NCI-H187 (cell line): ENCODE measurements at places on chromosomes 7 and 10.

GRCh38 chr10:11796474-11796873 is 26.7 kb upstream of the PROSER2 start:
- no peak for DNase-seq

DNA sequence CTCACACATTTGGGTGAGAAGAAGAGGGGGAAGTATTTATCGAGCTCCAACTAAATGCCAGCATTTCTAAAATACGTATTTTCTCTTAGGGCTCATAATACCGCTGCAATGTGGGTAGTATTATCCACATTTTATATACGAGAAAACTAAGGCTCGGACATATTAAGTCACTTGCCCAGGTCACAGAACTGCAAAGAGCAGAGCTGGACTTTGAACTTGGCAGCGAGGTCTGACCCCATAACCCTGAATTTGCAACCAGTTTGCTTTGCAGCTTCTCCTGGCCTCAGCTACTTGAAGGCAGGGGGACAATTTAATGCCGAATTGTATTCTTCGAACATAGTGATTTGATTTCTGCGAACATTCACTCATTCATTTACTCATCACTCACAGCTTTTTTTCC is 7.2 kb downstream of the ABLIM1 start:
- no peak for DNase-seq

DNA sequence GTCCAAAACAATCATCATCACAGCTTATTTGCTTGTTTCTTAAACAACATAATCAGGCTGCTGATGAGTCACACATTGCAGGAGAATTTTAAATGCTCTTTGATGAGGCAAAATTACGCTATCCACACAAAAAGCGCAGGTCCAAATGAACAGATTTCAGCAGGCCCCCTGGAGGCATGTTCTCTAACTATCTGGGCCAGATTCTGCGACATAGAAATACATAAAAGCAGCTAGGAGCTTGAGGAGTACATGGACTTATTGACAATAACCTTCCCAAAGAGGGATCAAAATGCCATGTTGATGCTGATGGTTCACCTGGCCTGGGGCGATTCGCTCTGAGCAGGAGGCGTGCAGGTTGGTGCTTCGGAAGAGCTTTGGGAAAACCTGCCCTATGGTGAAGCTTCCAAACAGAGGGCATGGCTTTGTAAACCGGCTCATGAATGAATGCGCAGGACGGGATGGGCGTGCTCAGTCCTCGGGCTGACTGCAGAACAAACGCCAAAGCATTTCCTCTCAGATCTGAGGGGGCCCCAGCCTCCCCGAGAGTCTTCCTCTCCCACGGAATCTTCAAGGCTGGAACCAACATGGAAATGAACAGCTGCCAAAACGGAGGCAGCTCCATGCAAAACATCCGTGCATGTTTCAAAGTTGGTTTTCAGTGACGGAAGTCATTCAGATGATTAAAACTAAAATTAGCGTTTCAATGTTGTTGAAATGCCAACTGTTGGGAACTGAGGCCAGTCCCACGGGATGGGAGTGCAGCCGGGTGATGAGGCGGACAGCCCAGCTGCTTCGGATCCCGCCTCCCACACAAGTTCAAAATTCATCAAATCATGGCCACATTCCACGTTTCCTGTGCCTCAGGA is 179.6 kb downstream of the TCERG1L start:
- DNase-seq, result no peak

- DNase-seq, result no peak
Observed at GRCh38 chr10:60534761-60535389, 145.2 kb upstream of the ANK3 start.

GRCh38 chr10:28984431-28984830 is 304.4 kb upstream of the LYZL1 start:
- DNase-seq, result no peak

- no peak for DNase-seq
Observed at GRCh38 chr10:89684604-89685003, 16.8 kb upstream of the KIF20B start.

DNA sequence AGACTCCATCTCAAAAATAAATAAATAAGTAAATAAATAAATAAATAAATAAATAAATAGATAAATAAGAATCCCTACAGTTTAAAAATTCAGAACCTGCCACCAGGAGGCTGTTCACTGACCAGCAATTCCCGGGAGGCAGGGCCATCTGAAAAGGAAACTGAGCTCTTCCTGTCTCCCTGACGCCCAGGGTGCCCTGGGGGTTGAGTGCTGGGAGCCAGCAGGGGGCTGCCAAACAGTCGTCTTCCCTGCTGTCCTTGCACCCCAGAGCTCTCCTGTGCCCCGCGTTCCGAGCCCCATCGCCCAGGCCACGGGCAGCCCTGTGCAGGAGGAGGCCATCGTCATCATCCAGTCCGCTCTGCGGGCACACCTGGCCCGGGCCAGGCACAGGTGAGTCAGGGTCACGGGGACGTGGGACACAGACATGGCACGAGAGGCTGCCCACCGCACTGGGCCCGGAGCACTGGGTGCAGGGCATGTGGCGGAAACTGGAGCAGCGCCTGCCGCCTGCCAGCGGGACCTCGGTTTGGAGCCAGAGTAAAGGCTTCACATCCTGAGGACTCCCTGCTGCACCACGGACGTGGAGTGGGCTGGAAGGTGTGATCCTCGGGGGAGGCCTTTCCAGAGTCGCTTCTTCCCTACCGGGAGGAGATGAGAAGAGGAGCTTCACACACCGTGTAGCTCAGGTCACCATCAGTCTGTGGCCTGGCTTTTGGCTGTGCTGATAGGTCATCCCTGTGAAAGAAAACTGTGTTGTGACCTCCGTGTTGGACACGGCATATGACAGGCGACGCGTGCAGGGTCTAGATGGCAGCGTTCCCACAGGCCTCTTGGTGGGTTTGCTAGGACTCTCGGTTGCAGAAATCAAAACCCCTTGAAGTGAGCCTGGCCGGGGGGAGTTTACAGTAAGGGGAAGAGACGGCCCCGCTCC is 25.9 kb upstream of the TTYH3 start:
- DNase-seq, result no peak

- DNase-seq, result no peak
Observed at GRCh38 chr10:127694580-127695193, 42.3 kb upstream of the FOXI2 start.

GRCh38 chr10:28684986-28685580 is 7.8 kb downstream of the BAMBI start:
- DNase-seq, result no peak

DNA sequence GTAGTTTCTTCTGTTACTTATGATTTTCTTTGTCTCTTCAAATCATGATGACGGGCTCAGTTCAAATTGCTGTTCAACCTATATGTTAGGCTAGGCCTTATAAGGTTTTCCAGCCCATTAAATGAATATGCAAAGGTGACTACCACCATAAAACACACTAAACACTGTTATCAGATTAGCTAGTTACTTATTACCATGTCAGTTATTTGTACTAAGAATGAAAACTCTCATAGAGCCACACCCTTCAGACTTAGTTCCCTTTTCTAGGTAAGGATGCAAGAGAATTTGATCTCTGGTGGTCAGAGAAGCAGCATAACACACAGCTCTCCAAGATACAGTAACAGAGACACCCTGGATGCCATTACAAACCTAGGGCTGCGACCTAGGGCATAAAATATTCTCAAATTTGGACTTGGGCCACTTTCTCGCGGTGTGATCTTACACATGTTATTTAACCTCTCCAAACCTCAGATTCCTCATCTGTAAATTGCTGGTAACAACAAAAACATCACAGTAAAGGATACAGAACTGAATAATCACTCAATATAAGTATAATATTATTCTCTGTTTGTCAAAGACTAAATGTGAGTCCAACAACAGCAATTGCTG is 35.6 kb downstream of the ANKMY2 start:
- DNase-seq, result no peak

GRCh38 chr10:15333909-15334649 is 37.0 kb downstream of the FAM171A1 start:
- no peak for DNase-seq

DNA sequence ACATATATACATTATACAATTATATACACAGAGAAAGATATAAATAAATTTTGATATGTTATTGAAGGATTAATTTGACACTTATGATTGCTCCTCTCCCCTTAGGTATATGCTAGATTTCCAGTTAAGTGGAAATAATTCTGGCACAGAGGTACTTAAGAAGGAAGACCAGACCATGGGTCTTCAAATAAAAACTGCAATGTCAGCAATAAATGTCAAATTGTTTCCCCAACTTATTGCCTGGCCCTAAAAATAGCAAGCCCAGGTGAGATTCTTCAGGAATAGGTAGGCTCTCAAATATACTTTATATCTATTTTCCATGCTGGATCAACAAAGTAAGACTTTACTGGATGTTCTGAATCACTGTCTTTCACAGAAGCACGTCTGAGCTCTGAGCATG is 551.3 kb upstream of the STEAP1 start:
- DNase-seq, result no peak

DNA sequence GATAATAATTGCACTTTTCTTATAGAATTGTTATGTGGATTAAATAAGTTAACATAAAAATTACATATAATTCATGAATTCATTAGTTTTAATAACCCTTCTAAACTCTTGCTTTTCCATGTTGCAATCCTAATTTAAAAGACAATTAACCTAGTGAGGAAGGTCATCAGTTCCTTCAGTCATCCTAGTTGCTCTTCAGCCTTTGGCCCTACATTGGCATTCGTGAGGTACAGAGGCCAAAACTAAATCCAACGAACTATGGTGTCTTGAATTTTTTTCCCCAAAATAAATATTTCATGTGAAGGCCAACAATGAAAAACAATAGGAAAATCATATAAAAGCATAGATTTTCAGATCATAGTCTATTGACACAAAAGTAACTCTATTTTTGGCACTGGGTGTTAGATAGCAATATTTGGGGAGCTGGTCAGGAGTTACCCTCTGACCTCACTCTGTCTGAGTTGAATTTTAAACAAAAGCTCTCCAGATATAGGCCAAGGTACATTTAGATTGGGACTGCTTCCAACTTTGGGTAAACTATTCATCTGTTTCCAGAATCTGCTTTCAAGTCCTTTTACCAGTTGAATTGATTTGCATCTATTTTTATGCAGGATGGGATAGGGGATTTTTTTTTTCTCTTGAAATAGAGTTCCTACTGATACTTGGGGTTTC is 104.5 kb downstream of the SEM1 start:
- DNase-seq, result no peak

- DNase-seq, result no peak
Observed at GRCh38 chr7:115221456-115221855, 299.6 kb downstream of the MDFIC start.

- DNase-seq, result no peak
Observed at GRCh38 chr7:77351539-77352004, 64.6 kb downstream of the GSAP start.

DNA sequence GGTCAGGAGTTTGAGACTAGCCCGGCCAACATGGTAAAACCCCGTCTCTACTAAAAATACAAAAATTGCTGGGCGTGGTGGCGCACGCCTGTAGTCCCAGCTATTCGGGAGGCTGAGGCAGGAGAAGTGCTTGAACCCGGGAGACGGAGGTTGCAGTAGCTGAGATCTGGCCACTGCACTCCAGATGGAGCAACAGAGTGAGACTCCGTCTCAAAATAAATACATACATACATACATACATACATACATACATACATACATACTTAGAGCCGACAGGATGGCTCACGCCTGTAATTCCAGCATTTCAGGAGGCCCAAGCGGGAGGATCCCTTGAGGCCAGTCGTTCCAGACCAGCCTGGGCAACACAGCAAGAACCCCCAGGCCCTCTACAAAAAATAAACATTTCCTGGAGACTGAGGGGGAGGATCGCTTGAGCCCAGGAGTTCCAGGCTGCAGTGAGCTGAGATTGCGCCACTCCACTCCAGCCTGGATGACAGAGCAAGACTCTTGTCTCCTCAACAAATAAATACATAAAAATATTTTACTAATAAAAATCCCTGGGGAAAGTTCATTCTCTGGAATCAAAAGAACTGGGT is 90.9 kb upstream of the TNRC18 start:
- DNase-seq, result no peak

DNA sequence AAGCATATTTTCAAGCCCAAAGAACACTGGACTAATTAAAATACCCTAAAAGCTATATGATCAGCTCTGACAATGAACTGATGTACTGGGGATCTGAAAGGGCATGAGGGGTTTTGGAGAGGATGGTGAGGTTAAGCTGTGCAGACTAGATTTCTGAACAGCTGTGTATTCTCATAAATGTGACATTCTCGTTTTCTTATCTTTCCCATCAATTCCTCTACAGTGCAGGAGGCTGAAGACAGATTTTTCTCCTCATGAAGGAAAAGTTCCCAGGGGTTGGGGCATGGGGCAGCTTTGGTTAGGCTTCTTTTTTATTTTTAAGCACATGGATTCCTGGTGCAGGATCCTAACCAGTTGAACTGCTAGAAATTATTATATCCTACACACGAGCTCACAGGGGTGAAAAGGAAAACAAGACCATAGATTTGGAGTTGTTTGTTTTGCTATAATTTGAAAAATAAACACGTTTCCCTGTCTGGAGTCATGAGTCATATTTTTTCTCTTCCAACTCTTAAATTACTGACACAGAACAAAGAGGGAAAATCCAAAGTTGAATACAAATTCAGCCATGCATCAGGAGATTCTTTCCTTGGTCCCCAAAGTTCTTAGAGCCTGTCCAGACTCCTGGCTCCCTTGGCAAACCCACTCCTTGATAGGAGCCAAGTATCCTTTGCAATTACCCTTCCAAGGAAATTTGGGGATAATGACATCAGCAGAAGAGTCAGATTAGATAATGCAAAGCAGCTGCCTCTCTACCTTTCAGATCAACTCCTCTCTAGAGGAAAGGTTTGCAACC is 147.7 kb upstream of the NPVF start:
- no peak for DNase-seq

DNA sequence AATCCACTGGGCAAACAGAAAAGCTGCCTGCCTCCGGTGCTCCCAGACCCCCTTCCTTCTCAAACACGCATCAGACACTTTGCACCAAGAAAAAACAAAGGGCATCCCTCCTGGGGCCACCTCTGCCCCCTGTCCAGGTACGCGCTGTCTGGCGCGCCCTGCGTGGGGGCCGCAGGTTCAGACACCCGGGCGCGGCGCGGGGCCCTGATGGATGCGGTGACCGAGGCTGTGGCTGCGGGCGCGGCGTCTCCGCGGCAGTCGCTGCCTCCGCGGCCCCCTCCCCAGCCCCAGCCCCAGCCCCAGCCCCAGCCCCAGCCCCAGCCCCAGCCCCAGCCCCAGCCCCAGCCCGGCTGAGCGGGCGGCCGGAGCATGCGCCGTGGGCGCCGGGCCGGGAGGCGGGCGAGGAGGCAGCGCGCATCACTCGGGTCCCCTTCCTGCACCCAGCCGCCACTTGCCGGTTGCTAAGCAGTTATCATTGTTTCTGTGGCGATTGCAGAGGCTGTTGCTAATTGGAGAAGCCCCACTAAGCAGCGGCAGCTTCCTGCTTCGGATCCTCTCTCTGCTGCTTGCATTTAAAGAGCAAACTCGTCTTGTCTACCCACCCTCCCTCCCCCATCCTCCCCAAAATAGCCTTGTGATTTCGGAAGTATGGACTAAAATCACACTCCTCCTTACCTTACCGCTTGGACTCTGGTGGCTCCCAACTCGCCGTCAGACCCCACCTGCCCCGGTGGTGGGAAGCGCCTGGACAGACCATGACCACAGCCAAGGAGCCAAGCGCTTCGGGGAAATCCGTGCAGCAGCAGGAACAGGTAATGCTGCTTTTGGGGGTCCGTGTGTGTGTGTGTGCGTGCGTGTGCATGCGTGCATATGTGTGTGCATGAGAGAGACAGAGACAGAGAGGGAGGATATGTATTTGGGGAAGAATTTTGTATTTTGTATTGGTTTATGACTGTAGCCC is 252.8 kb downstream of the DPP6 start:
- DNase-seq, result no peak

GRCh38 chr10:32049113-32049512 is 7.1 kb downstream of the KIF5B start:
- no peak for DNase-seq
